Gastroesophageal sphincter (tissue), 4 donors: ENCODE measurements at places on chromosomes 12 and 14. TPM values are rescaled to one million over a fixed set of nuclear protein-coding genes. Genes with fewer than 3 reads are reported as not detected.
A peak's percentile ranks its signal among the peaks of the same experiment; 100 is the strongest.

GRCh38 chr12:52643233-52644077, 8.6 kb downstream of the KRT2 start:
- ATAC-seq: no peak

- no peak for ATAC-seq
Observed at GRCh38 chr14:106843386-106843785, 1317.0 kb downstream of the TMEM121 start.

- no peak for ATAC-seq
Observed at GRCh38 chr12:66140731-66141130, 10.2 kb upstream of the LLPH start.

- peak; percentile 90 for ATAC-seq
Observed at GRCh38 chr14:26187996-26188620, 409.7 kb downstream of the NOVA1 start.

Gene NR1H4
- total RNA-seq: not detected

DNA sequence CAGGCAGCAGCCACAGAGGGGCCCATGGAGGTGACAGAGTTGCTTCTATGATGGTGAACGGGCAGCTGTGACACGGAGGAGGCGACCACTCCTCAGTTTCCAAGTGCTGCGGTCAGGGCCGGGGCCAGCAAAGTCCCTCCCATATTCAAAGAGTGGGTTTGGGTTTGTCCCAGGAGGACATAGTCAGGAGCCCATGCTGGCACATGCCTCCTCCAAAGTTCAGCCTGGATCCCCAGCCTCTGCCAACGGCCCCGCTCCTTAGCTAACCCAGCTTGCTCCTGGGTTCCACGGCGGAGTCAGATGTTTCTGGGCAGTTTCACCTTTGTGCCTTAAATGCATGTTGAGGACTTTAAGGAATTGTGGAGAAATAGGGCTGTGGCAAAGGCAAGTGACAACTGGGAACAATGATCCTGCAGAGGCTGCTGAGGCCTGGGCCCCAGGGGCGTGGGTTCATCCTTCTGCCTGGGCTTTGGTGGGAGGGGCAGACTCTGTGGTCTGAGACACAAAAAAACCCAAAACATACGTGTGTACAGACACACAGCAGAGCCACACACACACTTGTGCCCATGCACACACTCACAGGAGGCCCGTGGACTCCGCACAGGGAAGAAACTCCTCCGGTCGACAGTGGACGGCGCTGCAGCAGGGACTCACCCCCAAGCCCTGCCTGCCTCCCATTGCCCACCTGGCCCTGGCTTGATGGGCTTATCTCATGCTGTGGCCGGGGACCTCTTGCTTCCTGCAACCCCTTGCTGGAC, 399.4 kb downstream of the TMEM121 start:
- ATAC-seq: no peak

DNA sequence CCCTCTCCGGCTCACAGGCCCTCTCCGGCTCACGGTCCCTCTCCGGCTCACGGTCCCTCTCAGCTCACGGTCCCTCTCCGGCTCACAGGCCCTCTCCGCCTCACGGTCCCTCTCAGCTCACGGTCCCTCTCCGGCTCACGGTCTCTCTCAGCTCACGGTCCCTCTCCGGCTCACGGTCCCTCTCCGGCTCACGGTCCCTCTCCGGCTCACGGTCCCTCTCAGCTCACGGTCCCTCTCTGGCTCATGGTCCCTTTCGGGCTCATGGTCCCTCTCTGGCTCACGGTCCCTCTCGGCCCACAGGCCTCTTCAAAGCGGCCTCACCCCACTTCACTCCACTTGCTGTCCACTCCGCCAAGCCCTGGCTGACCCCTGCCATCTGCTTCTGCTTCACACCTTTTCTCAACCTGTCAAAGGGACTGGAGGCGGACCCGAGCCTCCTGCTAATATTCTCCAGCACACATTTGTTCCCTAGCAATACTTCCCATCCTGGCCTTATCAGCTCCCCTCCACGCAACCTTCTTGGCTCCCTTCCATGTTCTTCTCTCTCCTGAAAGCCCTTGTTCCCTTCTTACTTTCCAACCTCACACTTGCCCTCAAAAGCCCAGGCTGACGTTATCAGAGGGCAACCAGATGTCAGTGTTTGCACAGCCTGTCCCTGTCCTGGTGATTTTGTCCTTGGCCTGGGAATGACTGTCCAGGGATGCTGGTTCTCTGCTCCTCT, 176.7 kb downstream of the CALM1 start:
- ATAC-seq: no peak

GRCh38 chr12:21384261-21384660, 11.6 kb downstream of the IAPP start:
- ATAC-seq: no peak

Gene IL31
- not detected for total RNA-seq

GRCh38 chr12:51118706-51119105, 35.3 kb upstream of the CSRNP2 start:
- ATAC-seq: no peak

- ATAC-seq: no peak
Observed at GRCh38 chr12:92304371-92305055, 158.9 kb upstream of the BTG1 start.

DNA sequence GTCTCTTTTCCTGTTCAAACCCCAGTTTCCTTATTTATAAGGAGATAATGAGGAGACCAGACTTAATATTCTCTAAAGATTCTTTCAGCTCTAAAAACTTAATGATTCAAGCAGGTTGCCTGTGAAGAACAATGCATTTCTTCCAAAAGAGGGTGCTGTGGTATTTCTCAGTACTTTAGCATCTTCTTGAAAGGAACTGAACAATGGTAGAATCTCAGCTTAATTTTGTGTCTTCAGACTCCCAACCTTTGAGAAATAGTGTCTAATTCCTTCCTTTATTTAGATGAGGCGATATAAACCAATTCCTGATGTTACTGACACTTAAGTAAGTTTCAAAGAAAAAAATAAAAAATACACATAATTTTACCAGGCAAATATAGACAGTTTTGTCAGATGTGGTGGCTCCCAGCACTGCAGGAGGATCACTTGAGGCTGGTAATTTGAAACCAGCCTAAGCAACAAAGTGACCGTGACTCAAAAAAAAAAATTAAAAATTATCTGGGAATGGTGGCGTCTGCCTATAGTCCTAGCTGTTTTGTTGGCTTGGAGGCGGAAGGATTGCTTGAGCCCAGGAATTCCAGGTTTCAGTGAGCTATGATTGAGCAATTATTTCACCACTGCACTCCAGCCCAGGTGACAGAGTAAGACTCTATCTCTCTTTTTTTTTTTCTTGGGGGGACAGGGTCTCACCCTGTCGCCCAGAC, 76.9 kb upstream of the PSMA6 start:
- ATAC-seq: no peak

- no peak for ATAC-seq
Observed at GRCh38 chr12:4268329-4269181, 5.0 kb upstream of the CCND2 start.

DNA sequence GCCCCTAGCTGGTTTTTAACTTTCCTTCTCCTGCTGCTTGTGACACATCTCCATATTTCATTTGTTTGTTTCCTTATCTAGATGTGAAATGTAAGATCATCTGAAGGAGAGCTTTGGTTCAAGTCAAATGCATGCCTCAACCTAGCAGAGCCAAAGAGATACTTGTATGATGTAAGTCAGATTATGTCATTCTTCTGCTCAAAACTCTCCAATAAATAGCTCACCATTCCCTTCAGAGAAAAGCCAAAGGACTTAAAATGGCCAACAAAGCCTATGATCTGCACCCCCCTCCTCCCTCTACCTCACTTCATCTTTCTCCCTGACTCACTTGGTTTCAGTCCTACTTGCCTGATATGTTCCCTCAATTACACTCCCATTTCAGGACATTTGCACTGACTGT, 68.1 kb downstream of the COX16 start:
- ATAC-seq: no peak

Gene RND1
- not detected for total RNA-seq

GRCh38 chr12:54405573-54405972, 13.5 kb downstream of the ITGA5 start:
- ATAC-seq: no peak

GRCh38 chr12:20367583-20368113, 689 bp upstream of the PDE3A start:
- ATAC-seq: no peak

Gene RD3L
- not detected for total RNA-seq

Gene GPX2
- 1.4 TPM for total RNA-seq

DNA sequence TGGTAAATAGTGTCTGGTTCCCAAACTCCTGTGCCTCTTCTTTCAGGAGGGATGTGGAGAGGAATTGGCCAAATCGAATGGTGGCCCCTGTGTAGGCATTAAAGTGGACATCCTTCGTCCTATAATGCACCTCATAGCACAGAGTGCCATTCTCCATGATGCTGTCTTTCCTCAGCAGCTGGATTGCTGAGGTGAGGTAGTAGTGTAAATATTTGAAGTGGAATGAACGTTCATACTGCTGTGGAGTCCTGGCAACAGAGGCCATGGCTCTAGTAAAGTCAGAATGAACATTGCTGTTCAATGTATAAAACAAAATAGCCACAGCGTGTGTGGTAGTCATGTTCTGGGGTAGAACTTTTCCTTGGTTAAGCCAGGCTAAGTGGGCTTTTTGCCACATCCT, 2.7 kb downstream of the ART4 start:
- ATAC-seq: no peak

GRCh38 chr12:77599782-77600467, 230.8 kb upstream of the NAV3 start:
- ATAC-seq: no peak

- no peak for ATAC-seq
Observed at GRCh38 chr12:127272864-127273263, 994.1 kb upstream of the TMEM132C start.

DNA sequence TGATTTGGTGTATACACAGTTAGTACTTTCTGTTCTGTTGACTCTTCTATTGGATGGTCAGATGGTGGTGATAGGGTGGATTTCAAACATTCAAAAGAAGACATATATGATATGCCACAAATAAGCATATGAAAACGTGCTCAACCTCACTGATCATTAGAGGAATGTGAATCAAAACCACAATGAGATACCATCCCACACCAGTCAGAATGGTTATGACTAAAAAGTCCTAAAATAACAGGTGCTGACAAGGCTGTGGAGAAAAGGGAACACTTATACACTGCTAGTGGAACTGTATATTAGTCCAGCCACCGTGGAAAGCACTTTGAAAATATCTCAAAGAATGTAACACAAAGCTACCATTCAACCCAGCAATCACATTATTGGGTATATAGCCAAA, 425.5 kb downstream of the C12orf50 start:
- ATAC-seq: no peak

Gene SLCO1B3
- total RNA-seq: not detected

DNA sequence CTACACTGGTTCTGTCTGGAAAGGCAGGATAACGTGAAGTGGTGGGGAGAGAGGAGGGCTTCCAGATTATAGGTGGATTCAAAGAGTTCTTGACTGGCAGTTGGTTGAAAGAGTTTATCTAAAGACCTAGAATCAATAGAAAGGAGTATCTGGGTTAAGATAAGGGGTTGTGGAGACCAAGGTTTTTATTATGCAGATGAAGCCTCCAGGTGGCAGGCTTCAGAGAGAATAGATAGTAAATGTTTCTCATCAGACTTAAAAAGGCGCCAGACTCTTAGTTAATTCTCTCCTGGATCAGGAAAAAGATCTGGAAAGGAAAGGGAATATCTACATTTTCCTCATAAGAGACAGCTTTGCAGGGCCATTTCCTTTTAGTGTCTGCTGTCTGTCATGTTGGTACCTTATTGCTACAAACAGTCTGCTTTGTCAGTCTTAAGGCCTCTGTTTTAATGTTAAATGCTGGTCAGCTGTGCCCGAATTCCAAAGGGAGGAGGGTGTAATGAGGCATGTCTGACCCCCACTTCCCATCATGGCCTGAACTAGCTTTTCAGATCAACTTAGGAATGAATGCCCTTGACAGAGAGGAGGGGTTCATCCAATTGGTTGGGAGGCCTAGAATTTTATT, 401.3 kb downstream of the FUT8 start:
- ATAC-seq: no peak

- no peak for ATAC-seq
Observed at GRCh38 chr12:5430641-5431603, 986 bp upstream of the NTF3 start.

GRCh38 chr14:103597623-103598377, 31.2 kb upstream of the KLC1 start:
- ATAC-seq: peak; percentile 76

Gene SUPT16H
- 64.6 TPM for total RNA-seq

GRCh38 chr12:129902371-129903091, 1.3 kb downstream of the TMEM132D start:
- ATAC-seq: no peak

Gene VASH1
- 12.8 TPM for total RNA-seq

DNA sequence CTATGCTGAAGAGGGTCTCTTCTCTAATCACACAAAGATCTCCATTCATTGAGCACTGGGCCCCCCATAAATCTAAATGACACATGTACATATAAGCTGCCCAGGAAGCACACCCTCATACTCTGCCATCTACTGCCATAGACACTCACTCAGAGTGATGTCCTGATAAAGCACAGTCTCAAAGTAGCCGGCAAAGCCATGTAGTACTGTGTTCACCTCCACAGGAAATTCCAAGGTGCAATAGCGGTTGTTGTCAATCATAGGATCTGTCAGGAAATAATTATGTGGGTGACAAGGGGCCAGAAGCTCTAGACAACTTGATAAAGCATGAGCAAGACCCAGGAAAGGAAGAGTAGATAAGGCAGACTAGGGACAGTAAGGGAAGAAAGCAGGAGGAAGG, 3.3 kb upstream of the RBM23 start:
- ATAC-seq: no peak

GRCh38 chr12:48965298-48965838, 6.2 kb downstream of the WNT10B start:
- ATAC-seq: no peak

DNA sequence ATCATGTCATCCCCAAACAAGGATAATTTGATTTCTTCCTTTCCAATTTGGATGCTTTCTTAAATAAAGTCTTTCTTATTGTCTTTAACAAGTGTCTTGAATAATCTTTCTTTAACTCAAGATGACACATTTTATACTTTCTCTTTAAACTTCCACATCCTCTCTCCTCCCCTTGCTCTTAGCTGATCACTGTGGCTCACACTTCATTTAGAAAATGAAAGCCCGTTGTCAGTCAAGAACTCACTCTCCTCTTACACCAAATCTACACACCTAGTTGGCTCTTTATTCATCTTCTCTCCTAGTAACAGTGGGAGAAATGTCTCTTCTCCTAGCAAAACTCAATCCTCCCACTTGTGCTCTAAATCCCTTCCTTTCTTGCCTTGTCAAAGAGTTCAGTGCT, 10.4 kb upstream of the RMST start:
- ATAC-seq: no peak

- no peak for ATAC-seq
Observed at GRCh38 chr14:77104393-77104792, 6.3 kb downstream of the CIPC start.

Gene GABARAPL1
- total RNA-seq: 232 TPM

DNA sequence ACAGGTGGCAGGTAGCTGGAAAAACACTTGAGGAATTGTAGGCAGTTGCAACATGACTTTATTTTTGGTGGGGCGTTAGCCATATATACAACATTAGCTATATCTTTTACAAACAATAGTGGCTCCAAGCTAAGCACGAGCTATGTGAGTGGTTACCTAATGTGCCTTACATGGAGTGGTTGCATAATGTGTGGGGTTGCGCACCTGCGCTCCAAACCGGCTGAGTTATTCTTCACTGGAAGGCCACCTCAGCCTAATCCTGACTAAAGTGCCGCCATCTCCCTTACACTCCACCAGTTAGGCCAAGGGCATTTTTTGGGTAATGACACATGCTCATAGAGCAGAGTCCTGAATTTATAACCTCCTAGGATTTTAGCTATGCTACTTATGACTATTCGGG, 31.8 kb upstream of the G2E3 start:
- ATAC-seq: no peak

Gene DIO2
- 11.6 TPM for total RNA-seq

Gene DAO
- 2.5 TPM for total RNA-seq
